ENCODE measurements at places on chromosomes 16 and 17.

DNA sequence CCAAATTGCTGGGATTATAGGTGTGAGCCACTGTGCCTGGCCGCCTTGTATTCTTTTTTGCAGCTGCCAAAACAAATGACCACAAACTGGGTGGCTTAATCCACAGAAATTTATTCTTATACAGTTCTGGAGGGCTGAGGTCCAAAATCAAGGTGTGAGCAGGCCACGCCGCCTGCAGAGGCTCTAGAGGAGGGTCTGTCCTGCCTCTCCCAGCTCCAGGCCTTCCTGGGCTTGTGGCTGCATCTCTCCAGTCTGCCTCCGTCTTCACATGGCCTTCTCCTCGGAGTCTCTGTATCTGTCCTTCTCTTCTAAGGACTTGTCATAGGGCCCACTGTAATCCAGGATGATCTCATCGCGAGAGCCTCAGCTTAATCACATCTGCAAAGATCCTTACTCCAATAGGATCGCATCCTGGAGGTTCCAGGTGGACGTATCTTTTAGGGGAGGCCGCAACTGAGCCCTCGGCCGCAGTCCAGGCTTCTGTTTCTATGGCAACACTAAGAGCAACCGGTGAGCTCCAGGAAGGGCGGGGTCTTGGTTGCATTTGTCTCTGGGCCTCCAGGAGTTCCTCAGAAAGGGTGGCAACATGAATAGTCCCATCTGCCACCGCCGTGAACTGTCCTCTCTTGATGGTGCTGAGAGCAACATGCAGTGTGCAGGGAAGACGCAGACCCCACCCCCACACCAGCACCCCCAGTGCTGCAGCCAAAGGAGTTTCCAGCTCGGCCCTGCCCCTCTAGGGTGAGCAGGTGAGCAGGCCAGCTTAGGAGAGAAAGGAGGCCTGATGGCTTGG is 29.5 kb upstream of the CREBBP start:
- no peak for DNase-seq

DNA sequence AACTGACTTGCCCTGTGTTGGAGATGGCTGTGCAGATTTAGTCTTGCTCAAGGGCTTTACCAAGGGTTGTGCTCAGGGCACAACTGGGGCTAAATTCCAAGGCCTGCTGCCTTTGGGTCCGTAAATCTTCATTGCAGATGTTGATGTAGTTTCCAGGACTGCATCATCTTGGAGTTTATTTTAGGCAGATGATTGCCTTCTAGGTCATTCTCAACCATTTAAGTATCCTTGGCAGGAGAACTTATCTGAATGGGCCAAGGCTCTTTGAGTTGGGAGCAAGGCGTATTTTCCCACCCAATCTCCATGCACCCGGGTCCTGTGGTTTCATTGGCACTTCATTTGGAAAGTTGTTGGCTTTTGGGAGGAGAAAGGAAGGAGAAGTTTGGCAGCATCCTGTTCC is 200.3 kb downstream of the MSI2 start:
- no peak for DNase-seq

DNA sequence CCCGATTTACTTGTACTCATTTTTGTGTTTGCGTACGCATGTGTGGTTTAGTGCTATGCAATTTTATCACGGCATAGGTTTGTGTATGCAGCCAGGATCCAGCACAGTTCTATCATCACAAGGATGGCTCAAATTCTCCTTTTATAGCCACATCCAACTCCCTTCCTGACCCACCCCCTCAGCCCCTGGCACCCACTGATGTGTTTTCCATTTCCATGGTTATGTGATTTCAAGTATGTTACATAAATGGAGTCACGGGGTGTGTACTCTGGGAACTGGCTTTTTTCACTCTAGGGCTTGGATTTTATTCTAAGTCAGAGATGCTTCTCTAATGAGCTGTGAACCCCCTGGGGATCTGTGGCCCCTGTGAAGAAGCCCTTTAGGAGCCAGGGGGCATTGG is 16.8 kb downstream of the IL4R start:
- no peak for DNase-seq

DNA sequence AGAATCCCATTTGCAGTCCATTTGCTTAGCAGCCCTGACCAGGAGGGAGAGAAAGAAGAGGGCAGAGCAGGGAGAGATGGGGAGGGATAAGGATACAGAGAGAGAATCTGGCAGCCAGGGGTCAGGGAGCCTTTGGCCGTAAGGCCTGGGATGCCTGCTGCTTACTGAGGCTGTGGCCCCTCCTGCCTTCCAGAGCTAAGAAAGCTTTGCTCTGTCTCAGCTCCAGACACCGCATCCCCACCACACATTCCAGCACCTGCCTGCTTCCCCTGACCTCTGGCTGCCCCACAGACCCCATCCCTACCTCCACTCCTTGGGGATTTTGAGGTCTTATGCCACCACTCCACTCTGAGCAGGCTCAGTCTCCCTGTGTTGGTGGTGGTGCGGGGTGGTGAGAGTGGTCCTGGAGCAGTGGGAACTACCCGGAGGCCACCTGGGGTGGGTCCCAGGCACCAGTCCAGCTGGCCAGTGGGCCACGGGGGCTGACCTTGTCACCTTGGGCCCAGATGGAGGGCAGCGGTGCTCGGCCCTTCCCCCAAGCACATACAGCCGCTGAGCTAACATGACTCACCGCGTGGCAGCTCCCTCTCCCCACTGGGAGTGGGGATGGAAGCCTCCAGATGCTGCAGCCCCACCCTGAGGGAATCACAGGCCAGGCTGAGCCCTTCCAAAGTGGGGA is 58.3 kb downstream of the RAI1 start:
- peak; percentile 62 for DNase-seq

DNA sequence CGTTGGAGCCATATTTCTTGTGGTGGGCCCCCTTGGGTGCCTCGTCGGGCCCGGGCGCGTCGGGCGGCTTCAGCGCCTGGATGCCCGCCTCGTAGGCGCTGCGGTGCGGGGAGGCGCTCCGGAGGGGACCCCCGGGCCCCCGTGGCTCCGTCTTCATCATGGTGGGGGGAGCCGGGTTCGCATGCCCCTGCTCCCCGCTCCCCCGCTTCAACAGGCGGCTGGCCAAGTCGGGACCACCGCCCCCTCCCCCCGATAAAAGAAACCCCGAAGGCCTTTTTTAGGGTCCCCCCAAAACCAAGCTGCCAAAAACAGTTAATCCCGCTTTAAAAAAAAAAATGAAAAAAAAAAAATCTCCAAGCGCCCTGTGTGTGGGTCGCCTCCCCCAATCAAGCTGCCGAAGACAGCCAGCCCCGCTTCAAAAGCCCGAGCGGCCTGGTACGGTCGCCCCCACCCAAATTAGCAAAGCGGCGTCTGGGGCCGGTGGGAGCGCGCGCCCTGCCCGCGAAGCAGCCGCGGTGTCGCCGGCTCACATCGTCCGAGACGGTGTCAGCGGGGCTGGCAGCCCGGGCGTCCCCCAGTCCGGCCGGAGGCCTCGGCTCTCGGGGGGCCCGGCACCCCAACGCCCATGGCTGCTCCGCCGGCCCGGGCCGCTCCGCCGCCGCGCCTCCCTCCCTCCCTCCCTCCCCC is at the start of gene PPP1R9B:
Gene PPP1R9B, minus strand, starts transcription at position 324 of the 687 bp plus-strand sequence. Its CDS starts 164 bp downstream, at position 160.
- no peak for DNase-seq

DNA sequence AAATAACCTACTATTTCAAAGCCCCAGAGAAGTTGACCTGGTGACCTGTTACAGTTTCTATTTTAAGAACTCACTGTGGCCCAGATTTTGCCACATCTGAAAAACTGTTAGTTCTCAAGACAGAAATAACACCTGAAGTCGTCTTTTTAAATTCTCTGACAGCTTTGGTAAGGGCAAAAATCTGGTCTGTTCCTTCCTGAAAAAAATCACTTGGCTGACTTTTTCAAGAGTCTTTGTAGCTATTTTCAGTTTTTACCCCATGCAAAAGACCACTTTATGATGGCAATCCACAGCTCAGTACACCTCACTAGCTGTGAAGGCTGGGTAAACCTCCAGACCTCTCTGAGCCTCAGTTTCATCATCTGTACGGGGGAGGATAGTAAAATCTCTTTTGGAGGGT is 60.7 kb upstream of the SREBF1 start:
- no peak for DNase-seq
